Non-pigmented ciliary epithelial cell (primary cell): ENCODE measurements at places on chromosomes 2 and 18.

DNA sequence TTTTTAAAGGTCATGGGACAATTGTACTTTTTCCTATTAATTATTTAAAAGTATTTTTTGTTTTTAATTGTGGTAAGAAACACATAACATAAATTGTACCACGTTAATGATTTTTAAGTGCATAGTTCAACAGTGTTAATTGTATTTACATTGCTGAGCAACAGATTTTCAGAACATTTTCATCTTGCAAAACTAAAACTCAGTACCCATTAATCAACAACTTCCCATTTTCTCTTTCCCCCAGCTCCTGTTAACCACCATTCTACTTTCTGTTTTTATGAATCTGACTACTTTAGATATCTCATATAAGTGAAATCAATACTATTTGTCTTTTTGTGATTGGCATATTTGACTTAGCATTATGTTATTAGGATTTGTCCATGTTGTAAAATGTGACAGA is 483.9 kb upstream of the ZNF804A start:
- no peak for DNase-seq

DNA sequence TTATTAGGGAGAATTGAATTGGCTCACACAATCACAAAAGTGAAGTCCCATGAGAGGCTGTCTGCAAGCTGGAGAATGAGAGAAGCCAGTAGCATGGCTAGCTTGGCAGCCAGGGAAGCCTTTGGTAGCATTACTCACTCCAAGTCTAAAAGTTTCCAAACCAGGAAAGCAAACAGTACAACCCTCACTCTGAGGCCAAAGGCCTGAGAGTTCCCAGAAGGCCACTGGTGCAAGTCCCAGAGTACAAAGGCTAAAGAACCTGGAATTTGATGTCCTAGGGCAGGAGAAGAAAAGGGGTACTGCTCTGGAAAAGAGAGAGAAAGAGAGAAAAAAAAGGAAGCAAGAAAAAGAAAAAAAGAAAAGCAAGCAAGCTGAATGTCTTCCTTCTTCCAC is 318.2 kb downstream of the RND3 start:
- DNase-seq, result no peak

- DNase-seq, result no peak
Measured at GRCh38 chr18:13573750-13574149, 152.6 kb downstream of the FAM210A start.

GRCh38 chr2:119523383-119523951 is 816 bp downstream of the SCTR start:
- no peak for DNase-seq

DNA sequence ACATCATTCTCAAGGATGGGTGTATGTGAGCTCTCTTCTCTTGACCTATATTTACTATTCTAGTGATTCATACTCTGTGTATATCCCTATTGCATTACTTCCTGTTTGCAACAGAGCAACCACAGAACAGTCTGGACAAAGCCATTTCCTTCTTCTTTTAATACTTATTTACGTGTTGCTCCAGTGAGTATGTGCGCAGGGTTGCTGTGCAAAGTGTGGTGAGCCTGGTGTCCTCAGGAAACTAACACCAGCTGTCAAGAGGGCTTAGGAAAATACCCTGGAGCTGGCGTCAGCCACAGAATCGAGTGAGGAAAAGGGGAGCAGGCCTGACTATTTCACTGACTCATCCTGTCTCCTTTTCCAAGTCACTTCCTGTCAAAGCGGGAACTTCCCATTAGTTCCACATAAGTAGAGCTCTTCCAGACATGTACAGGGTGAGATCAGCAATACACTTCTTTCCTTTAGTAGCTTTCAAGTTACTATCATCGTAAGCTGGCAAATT is 214.1 kb upstream of the COPS8 start:
- peak; percentile 88 for DNase-seq

DNA sequence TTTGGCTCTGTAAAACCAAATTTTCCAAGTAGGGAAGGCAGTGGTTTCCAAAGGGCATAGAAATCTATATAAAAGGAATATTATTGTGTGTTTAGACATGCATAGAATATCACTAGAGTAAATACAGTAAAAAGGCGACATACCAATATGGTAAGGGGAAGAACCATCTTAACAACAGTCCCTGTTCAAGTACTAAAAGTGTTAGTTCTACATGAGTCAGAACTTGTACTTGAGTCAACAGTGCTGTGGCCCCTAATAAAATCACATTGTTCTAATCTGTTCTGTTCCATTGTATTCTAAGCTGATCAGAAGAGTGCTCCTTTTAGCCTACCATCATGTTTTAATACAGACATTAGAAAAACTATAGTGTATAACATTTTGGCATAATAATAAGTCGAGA is 36.1 kb upstream of the TNFRSF11A start:
- no peak for DNase-seq

DNA sequence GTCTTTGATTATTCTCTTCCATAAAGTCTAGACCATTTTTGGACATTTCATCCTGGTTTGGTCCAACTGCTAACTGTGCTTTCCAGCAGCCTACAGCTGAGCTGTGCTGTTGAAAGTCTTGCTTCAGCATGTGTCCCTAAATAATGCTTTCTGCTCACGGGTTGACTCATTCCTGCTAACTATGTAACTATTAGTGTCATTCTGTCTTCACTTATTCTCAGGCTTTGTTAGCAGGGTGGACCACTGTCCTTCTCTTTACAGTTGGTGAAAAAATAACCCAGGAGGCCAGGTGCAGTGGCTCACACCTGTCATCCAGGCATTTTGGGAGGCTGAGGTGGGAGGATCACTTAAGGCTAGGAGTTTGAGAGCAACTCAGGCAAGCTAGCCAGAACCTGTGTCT is 8.9 kb downstream of the ADAM23 start:
- DNase-seq, result no peak

DNA sequence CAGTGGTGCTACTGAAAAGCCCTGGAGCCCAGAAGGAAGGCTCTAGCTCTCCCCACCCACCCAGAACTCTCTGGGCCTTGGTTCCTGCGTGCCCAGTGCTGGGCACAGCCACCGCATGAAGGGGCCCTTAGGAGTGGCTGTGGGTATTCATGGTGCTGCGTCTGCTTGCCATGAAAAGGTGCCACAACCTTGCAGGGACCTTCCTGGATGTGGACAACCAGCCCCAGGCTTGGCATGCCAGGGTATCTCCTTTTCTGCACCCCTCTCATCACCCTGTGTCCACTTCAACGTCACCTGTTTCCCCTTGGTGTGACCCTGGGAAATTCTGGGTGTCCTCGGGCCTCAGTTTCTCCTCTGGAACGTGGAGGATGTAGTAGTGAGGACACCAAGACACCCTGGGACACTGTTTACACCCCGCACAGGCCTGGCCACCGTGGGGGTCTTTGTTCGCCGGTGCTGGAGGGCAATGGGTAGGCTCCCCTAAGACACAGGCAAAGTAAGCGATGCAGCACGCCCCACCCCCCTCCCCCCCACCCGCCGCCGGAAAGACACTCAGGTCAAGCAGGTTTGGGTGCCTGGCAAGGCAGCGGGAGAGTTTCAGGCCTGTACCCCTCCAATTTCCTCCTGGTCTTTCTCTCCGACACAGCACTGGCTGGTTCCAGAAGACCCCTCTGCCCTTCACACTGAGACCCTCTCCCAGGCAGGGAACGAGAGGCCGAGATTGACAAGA is 34.8 kb upstream of the TAF1B start:
- no peak for DNase-seq

DNA sequence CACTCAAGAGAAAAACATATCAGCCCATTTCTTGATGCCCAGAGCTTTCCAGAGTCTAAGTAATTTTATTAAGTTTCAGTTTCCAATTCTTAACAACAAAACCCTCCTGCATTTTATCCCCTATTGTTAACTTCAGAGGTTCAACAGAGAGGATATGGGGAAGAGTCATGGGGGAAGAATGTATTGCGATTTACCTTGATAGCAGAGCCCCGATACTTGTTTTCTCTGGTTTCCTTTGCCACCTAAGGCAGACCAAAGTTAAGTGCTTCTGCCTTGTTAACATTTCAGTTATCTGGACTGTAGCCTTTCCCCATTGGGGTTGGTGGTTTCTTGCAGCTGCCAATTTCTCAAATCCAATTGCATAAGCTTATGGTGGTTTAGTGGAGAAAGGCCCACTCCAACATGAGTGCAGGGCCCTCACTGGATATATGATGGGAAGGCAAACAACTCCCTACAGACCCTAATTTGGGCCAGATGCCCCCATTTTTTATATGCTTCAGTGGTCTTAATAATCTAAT is 82.0 kb upstream of the ITGB6 start:
- DNase-seq, result no peak

DNA sequence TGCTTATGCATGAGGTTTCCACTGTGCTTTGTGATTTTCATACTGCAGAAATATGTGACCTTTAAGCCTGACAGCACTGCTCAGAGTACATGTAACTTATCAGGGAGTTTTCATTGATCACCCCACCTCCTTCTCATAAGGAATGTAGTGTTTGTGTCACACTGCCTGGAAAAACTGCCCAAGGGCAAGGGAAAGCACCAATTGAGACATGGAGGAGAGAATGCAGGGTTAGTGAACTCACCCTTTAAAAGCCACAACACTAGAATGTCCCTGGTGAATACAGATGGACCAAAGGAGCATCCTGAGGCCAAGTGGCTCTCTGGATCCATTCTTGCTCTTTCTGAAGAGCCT is 147.2 kb upstream of the SPATS2L start:
- no peak for DNase-seq

DNA sequence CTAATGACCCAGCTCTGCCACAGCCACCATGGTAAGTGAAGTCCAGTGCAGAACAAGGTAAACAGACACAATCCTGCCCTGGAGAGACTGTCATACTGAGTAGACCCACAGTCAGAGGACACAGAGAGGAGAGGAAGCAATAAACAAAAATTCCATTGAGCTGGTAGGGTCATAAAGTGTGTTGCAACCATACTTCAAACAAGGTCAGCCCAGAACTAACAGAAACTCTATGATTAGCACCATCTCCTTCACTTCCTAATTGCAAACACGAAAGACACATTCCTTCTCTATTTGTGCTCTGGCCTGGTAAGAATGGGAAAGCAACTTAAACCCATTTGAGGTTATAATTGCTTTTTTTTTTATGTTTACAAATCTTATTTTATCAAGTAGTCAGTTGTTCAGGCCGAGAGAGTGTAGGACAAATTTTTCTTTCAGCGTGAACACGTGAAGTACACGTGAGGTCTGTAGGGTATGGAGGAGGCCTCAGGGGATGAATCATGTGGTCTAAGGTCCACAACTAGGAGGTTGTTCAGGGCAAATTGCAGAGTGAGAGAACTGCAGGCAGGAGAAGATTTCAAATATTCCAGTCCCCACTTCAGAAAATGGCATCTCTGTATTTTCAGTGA is 71.4 kb upstream of the GLS start:
- no peak for DNase-seq

- DNase-seq, result no peak
Measured at GRCh38 chr2:129240061-129240460, 739.4 kb upstream of the RAB6C start.

DNA sequence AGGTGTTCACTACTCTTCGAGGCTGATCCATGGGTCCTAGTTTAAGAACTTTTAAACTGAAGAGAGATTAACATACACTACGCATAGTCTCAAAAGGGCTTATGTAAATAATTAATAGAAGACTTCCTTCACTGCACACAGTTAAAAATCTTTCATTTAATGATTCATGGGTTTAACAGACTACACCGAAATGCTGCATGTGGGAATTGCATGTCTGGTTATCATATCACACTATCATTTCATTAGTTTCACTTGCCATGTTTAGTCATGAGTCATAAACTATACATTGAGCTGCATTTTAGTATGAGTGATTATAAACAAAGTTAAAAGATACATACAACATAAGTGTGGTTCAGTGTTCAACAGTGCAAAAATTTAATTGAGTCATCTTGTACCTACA is 31.2 kb downstream of the GLS start:
- DNase-seq, result no peak

- DNase-seq, result no peak
Measured at GRCh38 chr2:159774370-159774990, 23.5 kb downstream of the CD302 start.

DNA sequence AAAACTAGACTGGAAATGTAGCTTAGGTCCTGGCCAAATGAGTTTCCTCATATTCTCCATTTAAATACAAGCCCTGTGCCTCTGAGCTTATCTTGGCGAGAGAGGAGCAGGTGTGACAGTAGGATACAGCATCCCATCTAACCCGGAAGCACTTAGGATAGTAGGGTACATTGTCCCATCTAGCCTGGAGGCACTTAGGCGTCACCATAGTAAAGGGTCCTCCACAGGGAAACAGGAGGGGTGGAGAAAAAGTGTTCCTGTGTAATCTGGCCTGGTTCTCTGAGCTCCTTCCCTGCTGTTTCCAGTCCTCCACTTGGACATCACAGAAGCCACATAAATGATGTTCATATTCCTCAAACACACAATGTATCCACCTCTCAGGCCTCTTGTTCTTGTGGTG is 301.4 kb downstream of the GALR1 start:
- no peak for DNase-seq

DNA sequence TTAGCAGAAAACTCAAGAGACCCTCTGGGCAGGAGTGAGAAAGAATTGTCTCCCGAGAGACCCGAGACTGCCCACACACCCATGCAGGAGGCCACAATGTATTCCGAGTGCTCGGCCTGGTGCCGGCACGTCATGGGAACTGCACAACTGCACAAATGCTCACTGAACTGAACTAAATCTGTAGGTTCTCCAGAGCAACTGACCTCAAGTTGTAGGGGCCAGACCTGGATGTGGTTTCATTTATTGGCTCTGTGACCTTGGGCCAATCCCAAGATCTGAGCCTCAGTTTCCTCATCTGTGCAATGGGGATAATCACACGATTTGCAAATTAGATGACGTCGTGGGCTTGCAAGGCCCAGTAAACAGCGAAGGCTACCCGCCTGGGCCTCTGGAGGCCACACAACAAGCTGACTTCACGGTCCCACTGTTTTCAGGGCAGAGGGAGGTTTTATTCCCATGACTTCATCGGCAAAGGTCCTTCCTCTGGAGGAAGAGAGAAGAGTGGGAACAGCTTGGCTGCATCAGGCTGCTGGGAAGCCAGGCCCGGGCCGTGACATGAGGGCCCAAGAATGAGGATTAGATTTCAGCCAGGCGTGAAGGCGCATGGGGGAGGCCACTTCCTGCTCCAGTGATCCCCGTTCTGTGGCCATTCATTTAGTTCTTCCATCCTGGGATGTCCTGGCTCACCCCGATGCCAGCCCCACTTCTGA is 3.6 kb upstream of the ERFE start:
- peak; percentile 71 for DNase-seq

GRCh38 chr2:150705767-150706166 is 218.3 kb upstream of the RND3 start:
- DNase-seq, result no peak

GRCh38 chr2:80786584-80786983 is 482.0 kb upstream of the LRRTM1 start:
- no peak for DNase-seq
